Karpas-422 (cell line): ENCODE measurements at places on chromosomes 16 and 17.

- DNase-seq, result no peak
Observed at GRCh38 chr17:19359856-19360255, 2.7 kb downstream of the B9D1 start.

- DNase-seq, result no peak
Observed at GRCh38 chr16:76222853-76223252, 54.3 kb upstream of the CNTNAP4 start.

- DNase-seq, result no peak
Observed at GRCh38 chr17:12489325-12489724, 176.4 kb upstream of the MYOCD start.

DNA sequence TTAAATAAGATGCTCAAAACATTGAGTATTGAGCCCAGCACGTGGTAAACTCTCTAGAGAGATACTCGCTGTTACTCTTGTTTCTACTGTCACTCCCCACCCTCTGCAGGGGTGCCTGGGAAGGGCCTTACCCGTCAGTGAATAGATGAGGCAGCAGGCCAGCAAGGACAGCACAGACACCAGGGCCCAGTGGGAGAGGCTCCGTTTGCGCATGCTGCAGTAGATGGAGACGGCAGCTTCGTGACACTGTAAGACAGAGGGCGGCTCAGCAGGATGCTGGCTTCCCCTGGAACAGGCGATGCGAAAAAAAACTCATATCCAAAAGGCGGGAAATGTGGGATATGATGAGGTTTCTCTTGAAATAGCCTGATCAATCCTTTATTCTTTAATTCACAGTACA is 20.0 kb downstream of the SLC38A8 start:
- no peak for DNase-seq

GRCh38 chr16:62921904-62922303 is 885.7 kb upstream of the CDH8 start:
- DNase-seq, result no peak
